ENCODE measurements at places on chromosomes 5 and 9.

- no peak for DNase-seq
These were observed 92.7 kb downstream of the PCSK1 start for GRCh38 chr5:96340357-96340756.

DNA sequence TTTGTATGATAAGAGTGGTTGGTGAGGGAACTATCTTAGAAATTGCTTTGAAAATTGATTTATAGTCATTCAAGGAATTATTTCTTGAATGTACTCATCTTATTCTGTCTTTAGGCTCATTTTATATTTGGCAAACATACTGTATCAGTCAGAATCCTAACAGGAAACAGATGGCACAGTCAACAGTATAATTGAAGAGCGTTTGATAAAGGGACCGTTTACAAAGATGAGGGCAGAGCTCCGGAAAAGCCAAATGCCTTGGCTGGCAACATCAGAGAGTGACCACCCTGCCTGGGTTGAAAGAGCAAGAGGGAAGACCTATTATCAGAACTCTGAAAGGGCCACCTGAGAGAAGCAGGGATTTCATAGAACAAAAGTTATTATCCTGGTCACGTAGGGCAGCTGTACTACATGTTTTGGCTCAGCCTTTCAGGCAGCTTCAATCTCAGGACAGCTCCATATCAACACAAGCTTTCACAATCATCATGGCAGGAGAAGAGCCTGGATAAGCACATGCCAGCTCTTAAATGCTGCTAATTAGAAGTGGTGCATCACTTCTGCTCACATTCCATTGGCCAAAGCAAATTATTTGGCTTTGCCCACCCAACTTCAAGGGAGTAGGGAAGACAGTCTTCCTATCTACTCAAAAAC, 47.2 kb upstream of the ARL15 start:
- no peak for DNase-seq

DNA sequence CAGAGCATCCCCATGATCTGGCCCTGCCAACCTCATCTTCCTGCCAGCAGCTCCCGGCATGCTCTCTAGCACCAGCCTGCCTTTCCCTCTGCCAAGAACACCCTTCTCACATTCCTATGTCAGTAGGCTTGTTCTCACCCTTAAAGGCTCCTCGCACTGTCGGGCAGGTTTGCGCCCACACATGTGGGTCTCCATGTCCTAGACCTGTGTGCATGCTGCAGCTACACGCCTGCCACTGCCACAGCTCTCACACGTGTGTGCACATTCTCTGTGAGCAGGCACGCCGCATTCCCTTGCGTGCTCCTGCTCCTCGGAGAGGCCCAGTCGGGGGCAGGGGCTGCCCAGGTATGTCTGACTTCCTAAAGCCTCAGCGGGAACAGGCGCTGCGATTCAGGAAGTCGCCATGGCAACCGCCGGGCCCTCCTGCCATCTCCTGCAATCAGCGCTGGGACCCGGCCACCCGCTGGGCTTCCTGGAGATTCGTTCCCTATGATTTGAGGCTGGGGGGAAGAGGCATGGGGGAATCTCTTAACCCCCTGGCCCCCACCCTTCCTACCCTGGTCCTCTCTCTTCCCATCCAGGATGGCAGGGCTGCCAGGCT, 28.1 kb downstream of the NDUFA8 start:
- DNase-seq, result no peak

- DNase-seq, result no peak
These were observed 152.8 kb upstream of the PAPPA start for GRCh38 chr9:116000748-116001329.

- no peak for DNase-seq
These were observed 27.0 kb downstream of the RAPGEF6 start for GRCh38 chr5:131607903-131608540.

- peak; percentile 69 for DNase-seq
These were observed 76.1 kb downstream of the OR2K2 start for GRCh38 chr9:111253742-111254437.

- DNase-seq, result no peak
These were observed 10.5 kb upstream of the NR4A3 start for GRCh38 chr9:99811172-99811571.

DNA sequence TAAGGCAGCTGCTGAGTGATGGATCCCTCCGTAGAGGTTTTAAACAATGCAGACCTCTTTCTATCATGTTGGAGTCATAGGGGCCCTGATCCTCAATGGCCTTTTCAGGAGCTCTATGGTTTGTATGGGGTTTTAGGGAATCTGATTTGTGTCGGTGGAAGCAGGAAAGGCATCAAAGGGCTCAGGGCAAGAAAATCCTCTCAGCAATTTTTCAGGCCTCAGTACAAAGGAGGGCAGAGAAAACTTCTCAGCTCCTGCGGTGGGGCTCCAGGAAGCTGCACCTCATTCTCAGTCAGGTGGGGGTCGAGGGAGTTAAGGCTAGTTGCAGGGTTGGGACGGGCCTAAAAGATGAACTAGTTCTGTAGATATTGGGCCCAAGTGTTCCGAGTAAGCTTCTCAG, 35.0 kb downstream of the GLRA1 start:
- no peak for DNase-seq

DNA sequence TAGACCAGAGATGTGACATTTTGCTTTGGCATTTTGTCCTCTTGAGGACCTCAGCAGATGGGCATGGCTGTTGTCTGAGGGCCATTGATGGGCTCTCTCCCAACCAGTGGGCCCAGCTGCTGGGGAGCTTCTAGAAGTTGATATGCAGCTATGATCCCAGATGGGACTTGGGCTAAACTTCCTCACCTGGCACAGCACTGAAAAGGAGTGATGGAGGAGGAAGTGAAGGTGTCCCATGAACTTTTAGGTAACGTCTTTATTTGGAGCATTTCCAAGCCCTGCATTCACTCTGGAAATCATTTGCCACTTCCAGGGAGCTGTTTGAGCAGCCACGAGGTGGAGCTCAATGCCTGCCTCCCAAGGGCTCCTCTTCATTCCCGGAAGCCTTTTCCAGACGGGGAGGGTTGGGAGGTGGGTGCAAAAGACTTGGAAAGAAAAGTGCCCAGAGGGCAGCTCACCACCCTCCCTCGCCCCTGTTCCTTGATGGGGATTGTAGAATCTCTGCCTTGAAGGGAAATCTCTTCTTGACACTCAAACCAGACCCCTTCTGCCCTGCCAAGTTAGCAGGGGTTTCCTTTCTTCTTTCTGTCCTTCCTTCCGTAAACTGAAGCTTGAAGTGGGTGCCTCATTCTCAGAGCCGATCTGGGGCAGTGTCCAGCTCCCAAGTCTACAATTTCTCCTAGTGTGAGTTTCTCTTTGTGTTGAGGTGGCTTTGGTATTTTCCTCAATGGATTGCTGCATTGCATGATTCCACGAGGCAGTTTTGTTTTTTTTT, 18.1 kb upstream of the NEUROG1 start:
- DNase-seq, result no peak

DNA sequence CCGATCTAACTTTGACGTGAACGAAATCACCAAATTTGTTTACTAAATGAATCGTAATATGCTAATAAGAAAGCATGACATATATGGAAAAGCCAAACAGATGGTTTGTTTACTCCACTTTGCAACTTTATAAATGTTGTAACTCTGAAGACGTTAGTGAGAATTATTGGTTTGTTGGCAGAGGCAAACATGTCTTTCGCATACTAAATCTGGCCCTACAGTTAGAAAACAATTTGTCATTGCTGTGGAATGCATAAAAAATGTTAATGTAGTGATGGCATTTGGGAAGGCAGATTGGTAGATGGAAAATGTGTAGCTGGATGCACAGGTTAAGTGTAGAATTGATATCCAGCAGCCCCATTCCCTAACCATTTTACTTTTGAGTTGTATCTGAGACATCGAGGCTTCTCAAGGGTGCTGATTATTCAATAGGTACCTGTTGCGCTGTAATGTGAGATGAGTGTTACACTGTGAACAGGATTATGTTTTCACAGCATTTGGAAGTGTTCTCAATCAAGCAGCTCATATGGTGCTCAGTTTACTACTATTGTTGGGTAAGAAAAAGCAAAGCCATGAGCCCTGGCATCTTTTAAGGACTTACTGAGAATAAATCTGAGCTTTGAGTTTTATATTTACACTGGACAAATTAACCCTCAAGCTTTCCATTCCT, 444.8 kb downstream of the BNC2 start:
- DNase-seq, result no peak

- DNase-seq, result no peak
These were observed 53.0 kb upstream of the RUSC2 start for GRCh38 chr9:35436933-35437332.

DNA sequence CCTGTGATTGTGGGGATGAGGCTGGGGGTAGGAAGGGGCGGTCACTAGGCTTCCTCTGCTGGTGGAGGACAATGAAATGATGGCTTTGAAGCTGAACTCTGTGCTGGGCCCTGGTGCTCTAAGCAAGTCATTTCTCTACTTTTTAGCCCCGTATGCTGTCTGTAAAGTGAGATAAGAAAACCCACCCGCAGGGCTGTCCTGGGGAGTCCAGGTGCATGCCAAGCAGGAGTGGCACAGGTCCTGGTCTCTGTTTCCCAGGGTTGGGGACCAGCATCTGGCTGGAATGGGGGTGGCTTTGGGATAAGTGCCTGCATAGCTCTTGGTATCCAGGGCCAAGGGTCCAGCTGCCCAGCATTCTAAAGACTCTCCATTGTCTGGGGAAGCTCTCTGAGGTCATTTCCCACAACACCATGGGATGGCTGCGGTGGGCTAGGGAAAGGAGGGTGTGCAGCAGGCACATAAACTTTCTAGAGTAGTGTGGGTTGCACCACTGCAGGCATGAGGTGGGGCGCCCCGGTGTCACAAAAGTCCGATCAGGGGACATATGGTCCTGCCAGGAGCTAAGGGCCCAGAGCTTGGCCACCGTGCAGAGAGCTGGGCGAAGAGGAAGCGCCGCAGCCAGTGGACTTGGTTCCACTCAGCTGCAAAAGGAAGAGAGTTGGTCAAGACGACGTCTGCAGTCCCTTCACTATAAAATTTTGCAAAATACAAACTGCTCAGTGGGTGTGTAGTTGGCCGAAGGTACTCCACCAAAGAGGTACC, 25.6 kb upstream of the GTF3C5 start:
- DNase-seq, result no peak

- no peak for DNase-seq
These were observed 22.6 kb upstream of the CEP72 start for GRCh38 chr5:589588-589987.

GRCh38 chr5:161421067-161421466, 125.5 kb downstream of the GABRB2 start:
- DNase-seq, result no peak

GRCh38 chr9:99866398-99866797, 40.1 kb upstream of the STX17 start:
- DNase-seq, result peak; percentile 3

DNA sequence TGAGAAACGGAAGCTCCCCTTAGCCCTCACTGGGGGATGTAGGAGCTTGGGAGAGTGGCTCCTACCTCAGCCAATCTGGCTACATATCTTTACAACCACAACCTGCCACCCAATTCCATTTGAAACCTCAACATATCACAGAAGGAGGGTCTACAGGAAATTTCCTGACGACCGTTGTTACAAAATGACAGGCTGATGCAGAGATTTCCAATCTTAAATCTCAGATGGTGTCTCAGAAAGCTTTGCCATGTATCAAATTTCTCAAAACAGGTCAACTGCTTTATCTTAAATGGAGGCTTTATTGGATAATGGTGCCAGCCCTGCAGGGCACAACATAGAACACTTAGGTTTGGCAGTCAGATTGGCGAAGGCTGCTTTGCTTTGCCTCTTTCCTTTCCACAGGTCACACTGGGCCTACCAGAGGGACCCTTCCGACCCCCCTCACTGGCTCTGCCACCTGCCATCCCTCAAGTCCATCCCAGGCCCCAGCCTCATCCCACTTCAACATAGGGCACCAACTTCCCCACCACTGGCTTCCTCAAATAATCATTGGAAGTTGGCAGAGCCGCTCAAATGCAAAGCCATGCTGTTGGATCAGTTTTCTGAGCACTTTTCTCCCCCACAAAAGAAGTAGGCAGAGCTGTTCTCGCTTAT, 11.1 kb upstream of the SPATA31E1 start:
- no peak for DNase-seq

DNA sequence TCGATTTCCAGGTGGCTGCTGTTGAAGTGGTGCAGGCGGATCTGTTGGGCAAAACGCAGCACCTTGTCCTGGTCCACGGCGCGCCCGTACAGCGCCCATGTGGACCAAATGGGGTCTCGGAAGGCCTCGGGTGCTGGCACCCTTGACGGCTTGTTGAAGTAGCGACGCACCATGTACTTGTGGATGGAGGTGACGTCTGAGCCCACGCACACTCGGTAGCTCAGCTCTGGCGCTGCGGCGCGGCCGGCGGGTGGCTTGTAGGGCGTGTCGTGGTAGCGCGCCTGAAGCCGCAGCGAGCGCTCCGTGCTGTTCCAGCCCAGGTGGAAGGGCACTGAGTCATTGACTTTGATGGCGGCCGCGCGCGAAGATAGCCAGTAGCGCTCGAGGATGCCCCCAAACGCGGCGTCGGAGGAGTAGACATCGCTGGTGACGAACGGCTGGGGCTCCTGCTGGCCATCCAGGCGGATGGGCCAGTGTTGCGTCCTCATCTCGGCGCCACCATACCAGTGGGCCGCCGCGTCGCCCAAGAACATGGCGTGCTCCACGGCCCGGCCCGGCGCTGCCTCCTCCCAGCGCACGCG, 4.7 kb downstream of the MYORG start:
- DNase-seq, result no peak

DNA sequence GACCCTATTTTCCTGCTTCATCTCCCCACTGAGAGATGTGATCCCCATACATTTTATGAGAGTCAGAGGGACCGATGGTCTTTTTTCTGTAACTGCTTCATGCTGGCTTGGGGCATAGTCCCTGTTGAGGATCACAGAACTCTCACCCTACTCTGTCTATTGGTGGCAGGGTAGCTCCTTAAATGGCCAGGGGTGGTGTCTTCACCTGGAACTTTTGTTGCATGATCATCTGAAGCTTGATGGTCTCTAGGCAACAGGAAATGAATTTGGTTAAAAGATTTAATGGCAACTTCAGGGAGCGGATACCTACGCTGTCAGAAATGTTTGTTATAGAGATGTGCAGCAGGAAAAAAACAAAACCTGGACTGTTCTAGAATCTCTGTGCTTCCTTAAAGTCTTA, 87.0 kb upstream of the GLIS3 start:
- DNase-seq, result no peak

DNA sequence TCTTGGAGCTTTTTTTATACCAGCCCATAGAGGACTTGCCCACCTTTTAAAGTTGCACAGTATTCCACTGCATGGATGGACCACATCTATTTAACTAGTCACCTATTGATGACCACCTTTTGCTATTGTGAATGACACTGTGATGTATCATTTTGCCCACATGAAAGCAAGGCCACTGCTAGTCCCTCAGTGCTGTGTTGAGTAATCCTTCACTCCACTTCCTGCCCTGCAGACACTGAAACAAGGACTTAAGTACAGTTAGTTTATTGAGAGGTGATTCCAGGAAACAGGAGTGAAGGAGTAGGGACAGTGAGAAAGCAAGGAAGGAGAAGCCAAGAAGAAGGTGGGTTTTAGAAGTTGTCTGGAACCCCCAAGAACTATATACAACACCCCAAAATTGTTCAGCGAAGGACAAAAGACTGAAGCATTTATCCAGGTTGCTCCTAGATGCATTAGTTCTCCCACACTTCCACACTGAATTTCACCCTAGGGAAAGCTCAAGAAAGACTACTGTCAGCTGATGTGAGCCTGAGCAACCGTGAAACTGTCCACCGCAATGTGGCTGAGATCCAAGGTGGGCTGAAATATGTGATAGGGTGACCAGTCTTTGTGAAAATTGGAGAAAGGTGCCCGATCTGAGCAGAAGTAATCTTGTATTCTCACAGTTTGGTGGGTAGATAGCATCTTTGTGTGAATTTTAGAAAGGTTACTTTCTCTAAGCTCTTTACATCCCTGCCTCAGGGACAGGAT, 45.2 kb upstream of the ANKRD31 start:
- peak; percentile 1 for DNase-seq

GRCh38 chr9:127999461-127999860, 18.7 kb upstream of the EEIG1 start:
- DNase-seq, result no peak

- no peak for DNase-seq
These were observed 469.8 kb downstream of the ACTL7B start for GRCh38 chr9:108386032-108386431.

Measured in inflammatory macrophage treated with lipopolysaccharide for 1 hour (primary cell).